ACHN (cell line): ENCODE measurements at places on chromosomes 7 and 10.
A peak's percentile ranks its signal among the peaks of the same experiment; 100 is the strongest.

DNA sequence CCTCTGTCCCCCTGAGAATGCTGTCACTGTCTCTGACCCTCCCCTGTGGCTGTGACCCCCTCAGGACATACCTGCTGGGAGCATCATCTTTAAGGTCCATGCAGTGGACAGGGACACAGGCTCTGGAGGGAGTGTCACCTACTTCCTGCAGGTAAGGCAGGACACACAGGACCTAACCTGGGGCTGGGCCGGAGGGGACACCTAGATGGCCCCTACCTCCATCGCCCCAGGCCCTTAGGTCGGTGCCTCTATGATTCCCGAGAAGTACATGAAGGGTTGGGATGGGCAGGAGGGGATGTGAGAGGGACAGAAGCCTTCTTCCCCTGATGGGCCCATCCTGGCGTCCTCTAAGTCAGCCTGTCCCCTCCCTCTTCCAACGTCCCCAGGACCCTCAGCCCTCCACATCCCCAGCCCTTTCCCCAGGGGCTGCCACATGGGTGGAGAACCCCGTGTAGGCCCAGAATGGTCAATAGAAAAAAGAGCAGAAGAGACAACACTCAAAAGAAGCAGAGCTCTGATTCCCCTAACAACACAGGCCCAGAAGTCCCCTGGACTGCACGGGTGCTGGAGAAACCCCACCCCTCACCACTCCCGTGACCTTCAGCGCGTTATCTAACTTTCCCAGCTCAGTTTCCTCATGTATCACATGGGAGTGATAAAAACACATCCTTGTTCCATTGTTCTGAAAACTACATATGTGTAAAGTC lies 6.4 kb downstream of the CDHR1 start:
- no peak for DNase-seq

DNA sequence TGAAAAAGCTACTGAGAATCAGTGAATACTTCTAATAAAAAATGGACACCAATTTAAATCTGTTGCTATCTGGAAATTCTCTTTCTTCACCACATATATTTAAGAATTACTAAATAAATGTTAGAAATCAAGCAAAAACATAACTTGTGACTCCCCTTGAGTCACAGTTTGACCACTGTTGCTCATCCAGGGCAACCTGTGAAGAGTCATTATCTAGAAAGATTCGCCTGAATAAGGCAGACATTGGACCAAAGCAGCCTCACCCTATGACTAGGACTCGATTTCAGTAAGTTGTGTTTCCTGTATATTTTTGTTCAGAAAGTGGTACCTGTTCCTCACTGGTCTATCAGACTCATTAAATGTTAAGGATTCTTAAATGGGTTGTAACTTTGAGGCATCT lies 572.4 kb downstream of the ATRNL1 start:
- no peak for DNase-seq

- DNase-seq: no peak
Observed at GRCh38 chr10:6020826-6021225, 41.3 kb downstream of the IL2RA start.

GRCh38 chr10:110437761-110438341 lies 59.9 kb upstream of the DUSP5 start:
- no peak for DNase-seq

- no peak for DNase-seq
Observed at GRCh38 chr10:77993620-77994019, 35.7 kb downstream of the POLR3A start.

DNA sequence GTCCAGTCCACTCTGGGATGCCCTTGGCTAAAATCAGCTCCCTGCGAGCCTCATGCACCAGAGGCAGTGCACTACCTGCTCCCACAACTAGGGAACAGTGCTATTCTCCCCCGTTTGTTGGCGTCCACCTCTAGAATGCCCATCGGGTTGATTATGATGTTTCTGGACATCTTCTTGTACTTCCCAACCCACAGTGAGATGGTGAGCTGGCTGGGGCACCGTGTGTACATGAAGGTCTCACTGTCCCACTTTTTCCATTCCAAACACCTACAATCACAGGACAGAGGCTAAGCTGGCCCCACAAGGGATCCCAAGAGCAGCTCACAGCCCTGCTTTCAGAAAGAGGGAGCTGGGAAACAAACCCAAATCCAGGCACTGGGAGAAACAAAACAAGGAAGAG lies 126.2 kb upstream of the ZNF92 start:
- DNase-seq: no peak

GRCh38 chr7:23662124-23662983 lies 17.6 kb upstream of the FAM221A start:
- DNase-seq: peak; percentile 34

- no peak for DNase-seq
Observed at GRCh38 chr7:44434201-44434600, 56.3 kb downstream of the NUDCD3 start.

- DNase-seq: no peak
Observed at GRCh38 chr7:124462249-124462648, 303.3 kb downstream of the GPR37 start.

- peak; percentile 97 for DNase-seq
Observed at GRCh38 chr10:66747451-66747850, 178.4 kb upstream of the LRRTM3 start.

GRCh38 chr7:136857573-136857972 lies 10.9 kb upstream of the CHRM2 start:
- DNase-seq: peak; percentile 61

- no peak for DNase-seq
Observed at GRCh38 chr7:99109108-99110051, 34.5 kb downstream of the SMURF1 start.

- no peak for DNase-seq
Observed at GRCh38 chr7:157097569-157097968, 41.2 kb upstream of the UBE3C start.

DNA sequence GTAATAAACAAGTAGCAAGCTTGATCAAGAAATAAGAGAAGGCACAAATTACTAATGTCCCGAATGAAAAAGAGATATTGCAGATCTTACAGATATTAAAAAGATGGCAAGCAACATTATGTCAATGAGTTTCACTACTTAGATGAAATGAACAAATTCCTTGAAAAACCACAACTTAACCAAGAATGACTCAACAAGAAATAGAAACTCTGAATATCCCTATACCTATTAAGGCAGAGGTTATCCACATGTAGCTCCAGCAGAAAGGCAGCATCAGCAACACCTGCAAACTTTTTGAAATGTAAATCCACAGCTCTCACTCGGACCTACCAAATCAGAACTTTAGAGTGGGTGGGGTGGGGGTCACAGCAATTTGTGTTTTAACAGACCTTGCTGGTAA lies 33.6 kb downstream of the PDE1C start:
- DNase-seq: peak; percentile 45

GRCh38 chr7:103988468-103989199 lies 824 bp downstream of the RELN start:
- peak; percentile 27 for DNase-seq

DNA sequence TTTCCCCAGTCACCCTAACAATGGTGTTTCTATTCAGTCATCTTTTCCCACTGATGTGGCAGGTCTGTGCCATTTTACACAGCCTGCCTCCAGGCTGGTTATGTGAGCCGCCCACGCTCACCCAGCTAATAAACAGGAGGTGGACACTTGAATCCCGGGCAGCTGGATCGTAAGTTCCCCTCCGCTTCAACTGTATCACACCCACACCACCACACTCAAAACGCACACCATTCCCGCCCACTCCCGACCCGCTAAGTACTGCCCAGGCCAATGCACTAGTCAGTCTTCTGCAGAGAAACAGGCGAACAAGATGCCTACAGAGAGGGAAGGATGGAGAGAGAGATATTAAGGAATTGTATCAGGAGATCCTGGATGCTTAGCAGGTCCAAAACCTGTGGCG lies 38.9 kb upstream of the PFKP start:
- no peak for DNase-seq

DNA sequence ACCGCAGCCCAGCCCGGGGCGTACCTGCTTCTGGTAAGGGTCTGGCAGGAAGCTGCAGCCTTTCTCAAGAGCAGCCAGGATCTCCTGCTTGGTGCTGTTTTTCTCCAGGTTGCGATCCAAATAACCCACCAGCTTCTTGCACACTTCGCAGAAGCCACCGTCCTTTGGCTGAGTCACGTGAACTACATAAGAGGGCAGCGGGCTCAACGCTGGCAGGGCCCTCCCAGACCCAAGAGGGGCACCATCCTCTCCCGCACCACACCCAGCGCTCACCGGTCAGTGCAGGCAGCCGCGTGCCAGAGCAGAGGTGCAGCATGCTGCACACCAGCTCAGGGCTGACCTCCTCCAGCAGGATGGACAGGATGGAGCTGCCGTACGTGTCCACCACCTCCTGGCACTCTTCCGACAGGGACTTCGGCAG lies 31.6 kb downstream of the PSAP start:
- DNase-seq: no peak

DNA sequence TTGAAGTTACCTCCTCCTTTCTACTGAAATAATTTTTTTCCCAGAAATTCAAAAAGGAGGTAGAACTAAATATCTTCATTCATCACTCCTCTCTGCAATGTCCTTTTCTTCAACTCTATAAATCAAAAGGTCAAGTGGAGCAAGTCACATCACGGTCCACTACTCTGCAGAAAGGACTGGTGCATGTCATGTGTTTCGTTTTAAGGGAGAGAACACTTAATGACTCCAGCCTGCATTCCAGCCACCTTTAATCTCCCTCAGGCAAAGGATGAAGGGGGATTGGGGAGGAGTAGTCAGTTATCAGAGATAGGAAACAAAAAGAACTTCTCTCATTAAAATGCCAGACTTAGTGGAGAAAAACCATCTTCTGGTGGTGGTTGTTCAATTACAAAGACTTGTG lies 78.9 kb downstream of the ANK3 start:
- DNase-seq: no peak

DNA sequence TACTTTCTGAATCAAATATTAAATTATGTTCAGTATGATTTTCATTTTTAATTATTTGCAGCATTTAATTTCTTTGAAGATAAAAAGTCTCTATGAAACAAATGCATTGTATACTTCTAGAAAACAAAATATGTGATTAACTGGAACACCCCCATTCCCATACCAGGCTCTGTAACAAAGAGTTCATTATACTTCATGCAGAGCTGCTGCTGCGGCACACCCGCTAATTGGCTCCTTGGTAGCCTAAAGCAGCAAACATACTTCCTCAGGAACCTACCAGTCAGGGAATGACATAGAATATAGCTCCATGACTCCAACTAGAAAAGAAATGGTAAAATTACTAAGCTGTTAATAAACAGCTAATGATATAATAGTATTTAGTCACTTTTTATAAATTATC lies 19.3 kb downstream of the RAB11FIP2 start:
- no peak for DNase-seq

- DNase-seq: no peak
Observed at GRCh38 chr7:99024066-99024465, 119.8 kb downstream of the SMURF1 start.

DNA sequence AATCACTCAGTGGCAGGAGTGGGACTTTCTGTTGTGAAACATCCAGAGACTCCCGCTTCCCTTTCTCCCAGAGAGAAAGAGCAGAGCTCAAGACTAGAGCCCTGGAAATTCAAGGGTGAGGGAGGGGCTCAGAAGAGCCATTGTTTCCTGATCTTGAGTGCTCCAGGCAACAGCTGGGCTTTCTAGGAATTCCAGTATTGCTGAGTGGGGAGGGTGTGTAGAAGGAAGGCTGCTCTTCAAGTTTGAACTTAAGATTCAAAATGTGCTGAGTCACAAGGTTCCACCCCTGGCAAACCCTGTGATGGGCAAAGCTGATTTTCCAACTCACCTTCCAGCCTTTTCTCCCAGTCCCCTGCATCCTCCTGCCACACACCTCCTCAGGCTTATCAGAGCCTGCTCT lies 42.3 kb upstream of the MSRB2 start:
- no peak for DNase-seq

DNA sequence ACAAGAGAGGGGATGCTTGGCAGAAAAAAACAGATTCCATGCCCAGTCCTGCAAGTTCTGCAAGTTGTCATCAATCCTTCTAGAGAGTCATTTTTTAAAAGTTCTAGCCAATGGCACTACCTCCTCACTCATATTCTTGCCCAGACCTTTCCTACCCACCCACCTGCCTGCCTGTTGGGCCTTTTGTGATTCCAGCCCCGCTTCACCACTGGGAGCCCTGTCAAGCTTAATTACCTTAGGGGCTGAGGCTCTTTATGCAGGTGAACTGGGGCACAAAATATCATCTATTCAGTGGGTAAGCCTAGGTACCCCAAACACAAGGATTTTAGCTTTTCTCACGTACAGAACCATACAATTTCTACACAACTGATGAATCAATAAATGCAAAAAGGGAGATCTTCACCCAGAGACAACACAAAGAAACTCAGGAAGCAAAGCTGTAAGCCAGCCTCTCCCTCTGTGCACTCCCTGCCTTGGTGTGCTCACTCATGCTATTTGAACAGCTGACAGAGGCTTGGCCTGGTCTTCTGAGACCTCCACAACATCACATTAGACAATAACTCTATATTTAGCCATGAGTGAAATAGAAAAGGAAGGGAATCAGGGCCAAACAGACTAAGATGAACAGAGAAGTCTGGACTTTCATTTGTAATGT lies 222.6 kb downstream of the HTR7 start:
- DNase-seq: no peak

DNA sequence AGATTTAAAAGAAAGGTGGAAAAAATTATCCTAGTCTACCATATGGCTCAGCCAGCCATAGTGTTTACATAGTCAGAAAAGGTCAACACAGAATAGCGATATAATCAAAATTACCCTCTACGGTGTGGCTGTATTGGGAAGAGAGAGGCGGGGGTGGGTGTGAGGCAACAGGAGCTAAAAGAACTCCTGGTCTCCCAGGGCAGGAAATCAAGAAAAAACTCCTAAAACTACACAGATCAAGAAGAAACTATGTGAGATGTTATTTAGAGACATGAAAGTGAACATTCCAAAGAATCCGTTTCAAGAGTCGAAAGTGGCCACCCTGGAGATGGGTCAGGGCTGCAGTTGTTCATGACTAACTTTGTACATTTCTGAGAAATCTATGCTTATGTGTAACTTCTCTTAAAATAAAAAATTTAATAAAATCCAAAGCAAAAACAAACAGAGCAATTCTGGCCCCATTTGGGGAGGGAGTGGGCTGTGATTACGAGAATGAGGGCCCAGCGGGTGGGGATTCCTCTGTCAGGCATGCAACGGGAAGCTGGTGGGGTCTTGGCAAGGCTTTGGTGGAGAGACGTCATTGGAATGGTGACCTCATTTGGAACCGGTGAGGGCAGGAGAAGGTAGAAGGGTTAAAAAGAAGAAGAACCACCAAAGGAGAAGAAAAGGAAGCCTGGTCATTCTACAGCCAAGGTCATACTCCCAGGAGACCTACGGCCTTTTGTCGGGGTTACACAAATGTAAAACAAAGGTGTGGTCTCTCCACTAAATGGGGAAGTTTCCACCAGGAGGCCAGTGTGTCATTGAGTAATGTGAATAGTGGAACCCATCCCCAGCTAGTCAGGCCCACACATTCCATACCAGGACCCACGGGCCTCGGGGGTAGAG lies 71.2 kb upstream of the DUSP5 start:
- peak; percentile 42 for DNase-seq

DNA sequence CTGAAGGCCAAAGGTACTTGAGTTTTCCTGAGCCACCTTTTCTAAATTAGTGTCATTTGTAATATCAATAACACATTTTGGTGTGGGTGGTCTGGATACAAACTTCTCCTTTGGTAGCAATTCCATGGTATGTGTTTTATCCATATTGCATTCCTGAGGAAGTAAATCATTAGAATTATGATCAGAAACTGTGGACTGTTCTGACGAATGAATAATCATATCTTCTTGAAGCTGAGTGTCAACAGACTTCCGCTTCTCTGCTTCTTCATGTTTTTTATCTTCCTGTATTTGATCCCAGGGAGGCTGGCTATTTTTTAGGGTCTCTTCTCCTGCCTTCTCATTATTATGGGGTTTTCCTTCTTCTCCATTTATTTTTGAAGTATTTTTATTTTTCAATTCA lies 81.4 kb downstream of the NRBF2 start:
- no peak for DNase-seq

GRCh38 chr7:112821345-112821744 lies 31.2 kb upstream of the TMEM168 start:
- DNase-seq: no peak
